Heart left ventricle (tissue), 16 donors: ENCODE measurements at places on chromosomes 5 and 9. TPM values are rescaled to one million over a fixed set of nuclear protein-coding genes. Genes with fewer than 3 reads are reported as not detected.

SH3TC2 gene
- 5.9 TPM for total RNA-seq

MEF2C gene
- total RNA-seq, result 56.2 TPM

PCDHGA1 gene
- total RNA-seq, result 2.1 TPM

KIF4B gene
- not detected for total RNA-seq

ANKRD55 gene
- not detected for total RNA-seq

TEX48 gene
- total RNA-seq, result not detected

PTPN3 gene
- 37.0 TPM for total RNA-seq

PCDHA1 gene
- 0.08 TPM for total RNA-seq

SPINK4 gene
- not detected for total RNA-seq

SLC36A3 gene
- not detected for total RNA-seq

PCDHB10 gene
- 1.4 TPM for total RNA-seq

LECT2 gene
- total RNA-seq, result not detected

NDUFAF2 gene
- total RNA-seq, result 38.7 TPM

MYMK gene
- not detected for total RNA-seq

AMBP gene
- total RNA-seq, result not detected

SGCD gene
- total RNA-seq, result 69.3 TPM

C1QTNF2 gene
- total RNA-seq, result 0.44 TPM

GABRA1 gene
- total RNA-seq, result not detected

ECM2 gene
- total RNA-seq, result 10.1 TPM

IFNA2 gene
- total RNA-seq, result not detected

TRPM3 gene
- 0.02 TPM for total RNA-seq

PLAC8L1 gene
- total RNA-seq, result not detected

NRG2 gene
- total RNA-seq, result 2.5 TPM

RNF183 gene
- not detected for total RNA-seq

THG1L gene
- total RNA-seq, result 3.8 TPM

C9orf153 gene
- total RNA-seq, result not detected

CLIC3 gene
- 9.3 TPM for total RNA-seq

HAVCR1 gene
- not detected for total RNA-seq

HOMER1 gene
- total RNA-seq, result 79.7 TPM

CDH12 gene
- not detected for total RNA-seq

PCDHB15 gene
- 7.5 TPM for total RNA-seq

OR1Q1 gene
- total RNA-seq, result not detected

PHYKPL gene
- 56.2 TPM for total RNA-seq

LEAP2 gene
- total RNA-seq, result 0.86 TPM

STPG3 gene
- total RNA-seq, result not detected

PCDHA9 gene
- 0.08 TPM for total RNA-seq

ATP6V1G1 gene
- total RNA-seq, result 70.7 TPM

DRD1 gene
- total RNA-seq, result 0.07 TPM

PDE8B gene
- 9.3 TPM for total RNA-seq

FOXD4L6 gene
- not detected for total RNA-seq

PCDHGA12 gene
- total RNA-seq, result 5.6 TPM

FGD3 gene
- total RNA-seq, result 1.8 TPM

ADGRV1 gene
- not detected for total RNA-seq

PCDHGA7 gene
- total RNA-seq, result 7.4 TPM

ELOVL7 gene
- 1.00 TPM for total RNA-seq

TMEM171 gene
- total RNA-seq, result not detected

PAEP gene
- not detected for total RNA-seq

PTBP3 gene
- total RNA-seq, result 49.0 TPM

FAM170A gene
- not detected for total RNA-seq

TSSK1B gene
- not detected for total RNA-seq

SLC6A7 gene
- total RNA-seq, result not detected

IQGAP2 gene
- 7.0 TPM for total RNA-seq

PPP2CA gene
- 151 TPM for total RNA-seq

RUFY1 gene
- 30.9 TPM for total RNA-seq

PPP6C gene
- total RNA-seq, result 37.7 TPM
